ENCODE measurements at places on chromosomes 2 and 18.

- no peak for DNase-seq
Measured at GRCh38 chr2:207148020-207148419, 17.7 kb downstream of the KLF7 start.

- no peak for DNase-seq
Measured at GRCh38 chr2:241561832-241562231, 3.3 kb downstream of the BOK start.

DNA sequence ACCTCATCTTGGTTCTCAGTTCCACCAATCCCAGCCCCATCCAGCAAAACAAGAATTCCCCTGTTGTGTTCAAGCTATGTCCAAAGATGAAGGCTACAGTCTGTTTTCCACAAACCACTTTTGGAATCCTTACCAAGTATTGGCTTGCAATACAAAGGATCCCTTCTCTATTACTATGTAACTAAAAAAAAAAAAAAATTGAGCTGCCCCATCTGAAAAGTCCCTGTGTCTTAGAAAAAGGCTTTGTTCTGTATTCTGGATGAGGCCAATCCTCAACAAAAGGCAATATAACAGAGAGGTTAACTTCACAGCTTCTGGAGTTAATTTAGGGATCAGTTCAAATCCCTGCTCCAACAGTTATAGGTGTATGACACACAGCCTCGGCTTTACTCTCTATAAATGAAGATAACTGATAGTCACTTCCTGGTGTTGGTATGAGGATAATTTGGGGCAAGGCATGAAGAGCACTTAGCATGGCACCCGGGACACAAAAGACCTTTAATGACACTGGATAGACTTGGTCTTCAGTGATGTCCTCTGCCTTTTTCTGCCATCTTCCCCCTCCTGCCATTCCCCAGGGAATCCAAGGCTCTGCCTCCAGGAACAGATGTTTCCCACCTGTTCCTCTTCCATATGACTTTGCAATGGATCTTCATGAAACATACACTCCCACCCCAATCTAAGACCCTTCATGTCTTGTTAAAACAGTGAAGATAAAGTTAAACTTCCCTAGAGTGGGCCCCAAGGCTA is 61.2 kb upstream of the ATL2 start:
- DNase-seq: no peak

DNA sequence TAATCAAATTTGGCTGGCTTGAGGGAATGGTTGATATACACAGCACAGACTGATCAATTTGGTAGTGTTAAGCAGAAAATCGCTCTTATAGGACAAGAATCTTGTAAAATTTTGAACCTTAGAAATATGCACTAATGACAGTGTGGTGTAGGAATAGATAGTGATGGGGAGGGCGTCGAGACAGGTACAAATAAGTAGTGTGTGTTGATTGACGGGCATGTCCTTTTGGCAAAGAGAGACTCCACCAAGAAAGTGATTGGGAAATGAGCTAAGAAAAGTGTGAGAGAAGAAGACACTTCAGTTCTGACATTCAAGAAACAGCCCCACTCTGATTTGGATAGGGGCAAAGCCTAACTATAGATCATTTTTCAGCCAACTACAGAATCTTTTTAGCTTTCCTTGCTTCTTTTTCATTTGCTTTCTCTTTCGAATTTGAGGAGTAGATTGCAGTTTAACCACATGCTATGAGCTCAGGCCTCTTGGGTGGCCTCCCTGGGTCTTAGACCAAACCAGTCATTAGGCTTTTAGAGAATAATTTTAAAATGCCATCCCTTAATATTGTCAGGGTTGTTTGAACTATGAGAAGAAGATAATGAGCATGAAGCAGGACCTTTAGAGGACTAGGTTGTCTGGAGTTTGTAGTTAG is 127.1 kb downstream of the CERS6 start:
- DNase-seq: no peak

DNA sequence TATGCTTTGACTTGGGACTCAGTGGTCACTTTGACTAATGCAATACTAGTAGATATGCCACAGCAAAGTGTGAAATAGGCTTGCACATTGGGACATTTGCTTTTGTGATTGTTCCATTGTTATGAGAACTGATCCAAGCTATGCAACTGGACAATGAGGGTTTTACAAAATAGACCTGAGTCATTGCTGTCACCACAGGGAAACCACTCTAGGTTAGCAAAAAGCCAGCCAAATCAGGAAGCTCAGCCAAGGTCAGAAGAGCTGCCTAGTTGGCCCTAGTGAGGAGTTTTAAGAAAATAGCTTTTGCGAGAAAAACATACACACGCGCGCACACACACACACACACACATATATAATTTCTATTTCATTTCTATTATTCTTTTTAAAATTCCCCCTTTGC is 452.4 kb upstream of the CDH7 start:
- DNase-seq: no peak
